ENCODE measurements at places on chromosomes 2 and 18. TPM values are rescaled to one million over a fixed set of nuclear protein-coding genes. Genes with fewer than 3 reads are reported as not detected.
A peak's percentile ranks its signal among the peaks of the same experiment; 100 is the strongest.

- no peak for DNase-seq
Measured at GRCh38 chr18:27752944-27753343, 424.0 kb downstream of the CDH2 start.

DNA sequence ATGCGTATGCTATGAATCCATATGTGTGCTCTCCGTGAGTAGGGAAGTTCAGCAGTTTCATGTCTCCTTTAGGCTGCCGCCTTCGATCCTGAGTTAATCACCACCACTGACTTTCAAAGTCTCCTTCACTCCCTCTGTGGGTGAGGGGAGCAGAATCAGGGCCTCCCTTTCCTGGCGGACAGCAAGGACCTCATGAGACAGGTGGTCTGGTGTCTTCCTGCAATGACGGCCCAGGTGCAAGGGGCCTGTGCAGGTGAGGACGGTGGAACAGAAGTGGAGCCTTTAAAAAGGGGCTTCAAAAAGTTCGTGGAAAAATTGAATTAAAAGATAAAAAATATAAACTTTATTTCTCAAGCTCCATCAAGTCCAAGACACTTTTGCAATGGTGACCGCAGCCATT, 222.6 kb downstream of the TWIST2 start:
- DNase-seq, result no peak

The KCNS3 gene
- 2.0 TPM for polyA plus RNA-seq

GRCh38 chr2:104026725-104027124, 827.2 kb upstream of the POU3F3 start:
- no peak for DNase-seq

The KIF1A gene
- not detected for polyA plus RNA-seq

DNA sequence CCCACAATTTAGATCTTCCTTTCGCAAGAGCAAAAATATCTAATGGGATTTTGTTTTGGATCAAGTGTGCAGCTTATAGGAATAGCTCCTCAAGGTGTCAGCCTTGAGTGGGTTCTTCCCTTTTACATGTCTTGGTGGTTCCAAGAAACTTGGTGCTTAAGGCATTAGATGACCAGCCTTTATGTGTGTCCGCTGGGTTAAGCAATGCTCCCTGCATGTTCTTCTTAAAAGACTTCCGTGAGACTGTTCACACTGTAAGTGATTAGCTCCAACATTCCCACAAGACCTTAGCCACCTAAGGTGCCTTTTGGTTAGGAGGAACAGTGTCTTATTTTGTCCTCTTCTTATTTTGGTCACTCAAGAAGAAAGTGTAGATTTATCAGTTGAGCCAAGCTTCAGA, 44.3 kb upstream of the GPR39 start:
- DNase-seq, result no peak

The SP140 gene
- 1.4 TPM for polyA plus RNA-seq

GRCh38 chr2:229601396-229601795, 113.0 kb downstream of the DNER start:
- no peak for DNase-seq

DNA sequence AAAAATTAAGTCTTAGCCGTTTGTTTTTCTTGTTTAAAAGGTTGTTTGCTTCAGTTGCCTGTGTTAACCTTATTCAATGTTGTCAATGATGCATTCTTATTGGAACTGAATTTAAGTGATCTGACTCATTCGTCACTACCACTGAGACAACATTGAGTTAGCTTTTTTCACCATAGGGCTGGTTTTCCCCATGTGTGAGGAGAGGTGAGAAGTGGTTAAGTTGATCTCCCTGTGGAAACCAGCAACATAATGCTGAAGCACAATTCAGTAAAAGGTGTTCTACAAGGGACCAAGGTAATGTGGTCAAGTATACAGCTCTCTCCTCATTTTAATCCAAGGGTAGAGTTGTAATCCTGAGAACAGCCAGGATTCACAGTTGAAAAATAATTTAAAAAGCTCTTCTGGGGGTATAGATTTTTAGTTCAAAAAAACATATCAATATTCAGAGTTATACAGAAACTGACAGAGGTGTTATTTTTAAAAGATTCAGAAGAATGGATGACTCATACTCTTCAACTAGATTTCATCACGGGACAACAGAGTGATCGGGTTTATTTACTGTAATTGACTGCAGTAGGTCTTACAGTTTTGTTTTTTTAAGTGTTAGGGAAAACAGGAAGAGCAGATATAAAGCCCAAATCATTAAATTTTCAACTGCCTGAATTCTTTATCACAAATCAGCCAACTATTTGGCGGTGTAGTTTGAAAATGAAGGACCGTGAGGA, 12.6 kb downstream of the NOP58 start:
- DNase-seq, result peak; percentile 66

DNA sequence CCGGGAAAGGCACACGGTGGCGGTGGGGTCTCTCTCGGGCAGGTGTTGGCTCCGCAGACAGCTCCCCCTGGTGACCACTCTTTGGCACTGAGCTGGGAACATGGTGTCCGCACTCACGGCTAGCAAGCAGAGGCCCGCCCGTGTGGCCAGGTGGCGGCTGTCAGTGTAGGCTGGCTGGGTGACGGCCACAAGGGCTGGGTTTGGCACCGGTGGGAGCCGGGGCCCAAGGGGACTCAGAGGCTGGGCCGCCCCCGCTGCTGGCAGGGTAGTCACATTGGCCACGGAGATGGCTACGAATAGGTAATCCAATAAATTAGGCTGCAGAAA, 1071.7 kb downstream of the RPIA start:
- DNase-seq, result no peak

DNA sequence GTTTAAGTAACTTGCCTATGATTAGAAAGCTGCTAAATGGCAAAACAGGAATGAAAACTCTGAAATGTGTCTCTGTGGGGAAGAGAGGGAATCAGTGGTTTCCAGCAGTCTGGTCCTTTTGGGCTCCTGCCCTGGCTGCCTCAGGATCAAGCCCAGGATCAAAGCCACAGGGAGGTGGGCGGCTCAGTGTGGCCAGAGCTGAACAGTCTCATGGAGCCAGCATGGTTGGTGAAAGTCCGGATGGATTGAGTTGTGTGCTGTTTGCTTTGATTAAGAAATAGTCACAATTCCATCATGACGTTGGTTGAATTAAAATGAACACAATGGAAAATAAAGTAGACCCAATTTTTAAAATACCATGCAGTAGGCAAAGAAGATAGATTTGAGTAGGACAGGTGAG, 344.2 kb downstream of the LPIN1 start:
- no peak for DNase-seq

The FBXO48 gene
- 0.37 TPM for polyA plus RNA-seq

The ACTR2 gene
- 98.9 TPM for polyA plus RNA-seq

DNA sequence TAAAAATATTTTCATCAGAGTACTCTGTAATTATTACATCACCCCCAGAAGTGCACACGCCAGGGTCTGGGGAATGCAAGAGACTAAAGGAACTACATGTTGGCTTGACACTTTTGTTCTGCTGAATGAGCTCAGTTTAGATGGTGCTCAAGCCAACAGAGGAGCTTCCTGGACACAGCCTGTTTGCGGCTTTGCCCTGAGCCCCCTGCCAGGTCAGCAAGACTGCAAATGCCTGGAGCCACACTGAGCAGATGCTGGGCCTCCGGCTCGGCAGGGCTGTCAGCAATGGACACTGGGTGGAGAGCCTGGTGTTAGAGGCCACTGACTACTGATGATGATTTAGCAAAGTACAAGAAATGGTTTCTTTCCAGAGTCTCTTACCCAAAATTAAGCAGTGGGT, 31.9 kb downstream of the PTPN18 start:
- DNase-seq, result no peak

The RGPD4 gene
- not detected for polyA plus RNA-seq

DNA sequence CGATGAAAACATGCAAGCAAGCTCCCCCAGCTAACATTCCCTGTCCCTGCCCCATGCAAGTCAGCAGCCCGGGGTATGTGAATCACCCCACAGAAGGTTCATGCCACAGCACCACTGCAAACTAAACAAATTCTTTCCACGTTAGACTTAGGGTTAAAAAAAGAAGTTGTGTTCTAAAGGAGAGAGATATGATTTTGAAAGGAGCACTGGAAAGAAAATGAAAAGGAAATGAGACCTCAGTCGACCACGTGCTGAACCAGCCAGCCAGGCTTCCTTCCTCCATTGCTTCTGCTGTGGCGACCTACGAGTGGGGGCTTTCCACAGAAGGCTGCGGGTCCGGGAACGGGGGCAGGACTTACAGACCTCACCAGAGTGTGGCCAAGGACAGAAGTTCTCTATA, 52.0 kb downstream of the ARL4C start:
- peak; percentile 98 for DNase-seq

DNA sequence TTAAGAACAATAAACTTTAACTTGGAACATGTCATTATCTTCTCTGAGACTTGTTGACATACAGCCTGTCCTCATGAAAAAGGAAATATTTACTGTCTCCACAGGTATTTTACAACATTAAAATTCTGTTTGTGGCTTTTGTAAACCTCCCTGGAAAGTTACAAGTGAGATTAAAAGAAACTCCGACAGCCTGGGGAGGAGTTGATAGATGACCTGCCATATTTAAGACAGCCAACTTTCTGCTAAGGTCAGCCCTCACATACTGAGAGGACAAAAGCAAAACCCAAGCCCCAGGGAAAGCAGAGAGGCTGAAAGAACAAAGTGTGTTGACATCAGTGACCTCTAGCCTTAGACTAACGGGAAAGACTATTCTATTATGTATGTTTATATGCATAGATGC, 350.2 kb downstream of the RIT2 start:
- no peak for DNase-seq

The SPATA3 gene
- polyA plus RNA-seq, result not detected

- no peak for DNase-seq
Measured at GRCh38 chr2:232506709-232507108, 13.5 kb upstream of the PRSS56 start.

DNA sequence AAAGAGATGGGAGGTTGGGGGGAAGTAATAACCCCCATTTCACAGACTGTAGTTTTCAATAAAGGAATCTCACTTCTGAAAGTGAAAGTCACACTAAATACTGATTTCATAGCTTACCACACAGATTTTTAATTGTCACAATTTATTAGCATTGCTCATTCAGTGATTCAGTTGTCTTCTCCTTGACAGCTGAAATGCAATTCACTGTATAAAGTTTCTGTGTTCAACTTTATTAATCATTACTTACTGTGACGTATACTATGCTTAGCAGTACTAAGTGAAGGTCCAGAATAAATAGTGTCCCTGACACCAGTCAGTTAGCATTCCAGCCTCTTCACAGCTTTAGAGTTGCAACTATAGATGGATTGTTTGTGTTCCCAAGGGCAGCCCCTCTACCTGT, 324.1 kb upstream of the CRIM1 start:
- DNase-seq, result no peak

GRCh38 chr18:32048507-32049091, 30.0 kb downstream of the RNF125 start:
- DNase-seq, result peak; percentile 3

DNA sequence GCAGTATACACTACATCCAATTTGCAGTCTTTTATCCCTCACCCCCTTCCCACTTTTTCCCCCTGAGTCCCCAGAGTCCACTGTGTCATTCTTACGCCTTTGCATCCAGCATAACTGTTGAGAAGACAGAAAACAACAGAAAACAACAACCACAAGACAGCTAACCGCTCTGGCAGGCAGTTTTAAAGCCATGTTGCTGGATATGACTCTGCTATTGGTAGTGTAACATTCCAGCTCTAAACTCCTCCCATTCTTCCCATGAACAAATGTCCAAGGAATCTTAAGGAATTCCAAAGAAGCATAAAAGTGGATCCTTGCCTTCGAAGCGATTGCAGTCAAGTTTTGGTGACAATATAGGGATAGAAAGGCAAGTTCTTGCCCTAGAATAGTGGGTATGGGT, 599.1 kb downstream of the NYAP2 start:
- DNase-seq, result peak; percentile 42

The SERPINB5 gene
- polyA plus RNA-seq, result not detected

DNA sequence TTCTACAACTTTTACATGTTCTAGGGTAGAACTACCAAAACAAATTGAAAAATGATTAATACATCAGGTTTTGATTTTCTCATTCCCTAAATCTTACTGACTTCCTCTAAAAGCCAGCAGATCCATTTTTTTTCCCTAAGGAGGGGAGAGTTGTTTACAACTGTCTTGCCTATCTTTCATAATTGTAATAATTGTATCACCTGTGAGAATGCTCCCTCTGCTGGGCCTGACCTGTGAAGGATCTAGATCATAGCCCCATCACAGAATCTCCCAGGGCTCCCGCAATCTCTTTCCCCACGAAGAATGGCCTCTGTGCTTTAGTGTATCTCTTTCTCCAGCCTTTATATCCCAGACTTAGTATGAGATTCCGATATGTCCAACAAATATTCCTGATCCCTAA, 9.1 kb downstream of the LOXL3 start:
- DNase-seq, result no peak

DNA sequence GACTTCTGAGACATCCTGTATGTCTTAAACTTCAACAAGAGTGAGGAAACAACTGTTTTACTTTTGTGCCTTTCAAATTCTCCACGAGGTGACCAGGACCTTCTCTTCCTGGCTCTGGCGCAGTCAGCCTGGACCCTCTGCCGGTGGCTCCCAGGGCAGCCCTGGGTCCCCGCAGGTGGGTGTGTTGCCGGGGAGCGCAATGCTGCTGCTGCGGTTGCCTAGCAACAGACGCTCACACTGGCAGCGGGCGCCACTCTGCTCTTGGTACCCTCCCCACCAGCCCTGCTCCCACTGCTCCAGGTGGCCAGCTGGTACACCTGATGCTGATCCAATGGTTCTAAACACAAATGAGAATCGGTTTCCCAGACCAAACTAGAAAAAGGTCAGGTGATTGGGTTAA, 58.7 kb downstream of the GNAL start:
- no peak for DNase-seq

DNA sequence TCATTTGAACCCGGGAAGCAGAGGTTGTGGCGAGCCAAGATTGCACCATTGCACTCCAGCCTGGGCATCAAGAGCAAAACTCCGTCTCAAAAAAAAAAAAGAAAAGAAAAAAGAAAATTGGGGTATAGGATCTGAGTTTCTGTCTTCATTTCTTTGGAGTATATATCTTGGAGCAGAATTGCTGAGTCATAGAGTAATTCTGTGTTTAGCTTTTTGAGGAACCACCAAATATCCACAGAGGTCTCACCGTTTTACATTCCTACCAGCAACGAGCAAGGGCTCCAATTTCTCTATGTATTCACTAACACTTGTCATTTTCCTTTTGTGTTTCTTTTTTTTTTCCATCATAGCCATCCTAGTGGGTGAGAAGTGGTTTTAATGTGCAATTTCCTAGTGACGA, 87.6 kb upstream of the TEX51 start:
- DNase-seq, result no peak

GRCh38 chr2:10920764-10921388, 9.1 kb downstream of the KCNF1 start:
- DNase-seq, result no peak

DNA sequence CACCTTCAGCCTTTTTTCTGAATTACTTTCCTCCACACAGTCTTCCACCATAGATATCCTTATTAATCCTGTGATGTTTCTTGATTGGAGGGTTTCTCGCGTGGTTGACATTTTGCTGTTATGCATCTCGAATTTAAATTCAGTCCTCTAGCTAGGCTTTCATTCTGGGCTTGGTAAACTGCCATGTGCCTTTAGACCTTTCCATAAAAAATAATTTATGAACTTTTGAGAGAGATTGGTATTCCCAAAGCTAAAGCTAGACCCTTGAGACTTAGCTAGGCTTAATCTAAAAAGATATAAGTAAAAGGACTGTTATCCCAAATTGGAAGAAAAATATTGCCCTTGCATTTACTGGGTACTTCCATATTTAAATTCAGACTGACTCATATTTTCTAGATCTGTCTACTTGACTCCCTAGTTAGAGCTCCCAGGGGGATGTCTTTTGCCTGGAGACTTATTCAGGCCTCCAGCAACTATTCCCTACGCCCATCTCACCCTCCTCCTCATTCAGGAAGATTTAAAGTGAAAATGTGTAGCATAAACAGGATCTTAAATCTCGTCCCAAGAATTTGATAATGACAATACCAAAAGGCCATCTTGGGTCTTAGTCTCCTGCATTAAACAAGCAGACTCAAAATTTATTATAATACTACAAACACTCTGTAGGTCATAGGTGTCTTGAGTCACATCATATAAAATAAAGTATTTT, 60.3 kb downstream of the KIAA2012 start:
- peak; percentile 52 for DNase-seq
